ENCODE measurements at places on chromosomes 7 and 10.

GRCh38 chr7:20575736-20576135 is 39.7 kb upstream of the ABCB5 start:
- DNase-seq, result no peak

DNA sequence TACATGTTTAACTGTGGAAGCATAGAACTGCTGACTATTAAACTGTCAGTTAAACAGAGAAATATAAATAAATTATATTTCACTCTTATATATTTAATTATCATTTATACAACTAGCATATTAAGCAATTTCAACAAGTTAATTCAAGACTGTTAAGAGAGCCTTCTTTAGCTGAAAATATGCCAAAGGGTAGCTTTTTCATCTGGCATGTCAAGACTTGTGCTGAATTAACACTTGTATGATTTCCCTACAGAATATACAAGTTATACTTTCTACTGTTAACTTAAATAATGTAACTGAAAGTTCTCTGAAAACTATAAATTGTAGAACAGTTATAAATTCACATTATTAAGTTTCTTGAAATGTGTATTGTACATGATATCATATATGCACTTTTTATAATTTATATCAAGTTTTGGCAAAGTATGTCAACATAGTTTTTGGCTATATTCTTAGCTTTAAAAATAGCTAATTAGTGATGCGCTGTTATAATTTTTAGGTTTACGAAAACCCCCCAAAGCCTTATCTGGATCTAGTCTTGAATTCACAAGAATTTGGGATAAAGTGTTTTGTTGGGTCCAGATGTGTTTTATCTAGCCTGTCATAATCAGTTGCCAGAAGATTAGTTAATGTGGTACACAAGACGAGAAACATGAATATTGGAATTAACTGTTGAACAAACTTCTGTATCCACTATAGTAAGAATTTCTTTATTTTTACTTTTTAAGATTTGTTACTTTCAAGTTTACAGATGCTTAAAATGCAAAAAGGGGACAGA is 231.1 kb upstream of the FOXP2 start:
- no peak for DNase-seq

DNA sequence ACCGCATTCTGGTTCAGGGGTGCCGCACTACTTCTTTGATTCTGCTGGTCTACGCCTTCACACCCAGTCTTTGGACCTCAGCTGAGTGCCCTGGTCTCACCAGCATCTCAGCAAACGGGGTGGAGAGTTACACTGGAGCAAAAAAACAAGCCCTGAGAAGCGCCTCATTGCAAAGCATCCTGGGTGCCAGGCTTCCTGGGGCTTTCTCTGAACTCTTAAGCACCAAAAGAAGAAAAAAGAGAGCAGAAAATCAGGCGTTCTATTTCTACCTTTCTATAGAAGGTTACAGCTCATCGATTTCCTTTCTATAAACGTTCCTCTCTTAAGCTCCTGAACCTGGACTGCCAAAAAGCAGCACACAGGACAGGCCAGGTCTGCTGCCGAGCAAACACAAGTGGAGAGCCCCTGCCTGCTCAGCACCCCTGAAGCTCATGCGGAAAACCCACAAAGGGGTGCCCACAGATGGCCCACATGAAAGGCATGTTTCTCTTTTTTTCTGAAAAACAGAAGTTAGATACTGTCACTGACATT is 217.9 kb downstream of the SFMBT2 start:
- peak; percentile 67 for DNase-seq

DNA sequence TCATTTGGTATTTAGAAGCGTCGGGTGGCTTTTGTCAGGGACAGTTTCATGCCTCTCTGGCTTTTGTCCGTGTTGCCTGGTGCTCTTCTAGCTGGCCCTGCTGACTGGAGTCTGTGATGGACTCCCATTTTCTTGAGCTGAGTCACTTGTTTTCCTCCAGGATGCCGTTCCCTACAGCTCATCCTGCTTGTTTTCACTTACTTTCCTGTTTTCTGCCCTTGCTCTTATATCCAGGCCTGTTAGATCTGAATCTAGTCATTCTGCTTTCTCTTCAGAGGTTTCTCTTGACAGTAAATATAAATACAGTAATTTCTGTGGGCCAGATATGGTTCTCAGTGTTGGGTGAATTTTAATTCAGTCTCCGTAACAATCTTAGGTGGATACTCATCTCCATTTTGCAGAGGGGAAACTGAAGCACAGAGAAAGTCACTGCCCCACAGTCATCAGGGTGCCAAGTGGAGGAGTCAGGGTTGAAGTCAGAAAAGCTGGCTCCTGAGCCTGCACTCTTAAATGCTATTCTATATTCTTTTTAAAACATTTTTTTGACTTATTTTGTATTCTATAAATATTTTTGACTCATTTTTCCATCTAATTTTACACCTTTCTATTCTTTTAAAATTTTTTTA is 85.4 kb downstream of the CCNY start:
- DNase-seq, result no peak

DNA sequence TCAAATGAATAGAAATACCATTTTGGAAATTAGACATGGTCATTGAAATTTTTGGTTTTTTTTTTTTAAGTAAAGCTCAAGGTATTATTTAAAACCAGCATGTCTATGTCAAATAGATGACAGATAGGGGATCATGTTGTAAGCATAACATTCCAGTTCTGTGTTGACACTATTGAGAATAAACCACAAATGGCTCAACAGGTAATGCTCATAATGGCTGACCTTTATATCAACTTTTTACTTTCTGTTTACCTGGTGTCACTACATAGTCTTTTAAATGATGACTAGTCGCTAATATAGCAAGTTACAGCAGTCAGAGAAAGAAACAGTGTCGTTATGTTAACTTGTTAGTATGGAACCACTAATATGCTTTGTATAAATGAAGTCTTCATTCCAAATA is 616.0 kb downstream of the GATA3 start:
- DNase-seq, result no peak

DNA sequence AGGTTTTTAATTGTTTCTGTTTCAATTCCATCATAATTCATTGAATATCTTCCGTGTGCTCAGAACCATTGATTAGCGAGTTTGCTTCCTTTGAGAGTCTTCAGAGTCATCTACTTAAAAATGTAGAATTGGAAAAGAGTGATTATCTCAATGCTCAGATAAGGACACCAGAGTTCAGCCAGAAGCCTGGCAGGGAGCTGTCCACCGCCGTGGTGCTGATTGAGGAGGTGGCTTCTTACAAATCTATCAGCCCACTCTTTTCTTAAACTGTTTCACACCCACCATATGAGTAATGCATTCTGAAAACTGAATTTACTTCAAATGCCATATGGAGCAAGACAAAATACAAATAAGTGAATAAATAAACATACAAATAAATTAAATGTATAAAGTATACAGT is 79.3 kb downstream of the INSYN2A start:
- DNase-seq, result no peak

DNA sequence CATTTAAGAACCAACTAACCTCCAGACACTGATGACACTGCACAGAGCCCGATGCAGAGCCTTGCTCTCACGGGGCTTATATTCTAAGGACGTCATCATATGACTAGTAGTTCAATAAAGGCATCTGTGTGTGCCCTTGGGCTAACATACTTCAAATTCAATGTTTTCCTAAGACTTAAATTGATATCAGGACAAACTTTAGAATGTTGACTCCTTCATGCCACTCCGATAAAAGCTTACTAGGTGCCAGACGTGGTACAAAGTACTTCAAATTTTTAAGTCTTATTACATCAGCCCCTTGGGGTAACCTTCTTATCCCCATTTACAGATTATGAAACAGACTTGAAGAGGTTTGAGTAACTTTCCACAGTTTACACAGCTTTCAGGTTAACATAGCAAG is 191.1 kb upstream of the PLXNA4 start:
- DNase-seq, result no peak

DNA sequence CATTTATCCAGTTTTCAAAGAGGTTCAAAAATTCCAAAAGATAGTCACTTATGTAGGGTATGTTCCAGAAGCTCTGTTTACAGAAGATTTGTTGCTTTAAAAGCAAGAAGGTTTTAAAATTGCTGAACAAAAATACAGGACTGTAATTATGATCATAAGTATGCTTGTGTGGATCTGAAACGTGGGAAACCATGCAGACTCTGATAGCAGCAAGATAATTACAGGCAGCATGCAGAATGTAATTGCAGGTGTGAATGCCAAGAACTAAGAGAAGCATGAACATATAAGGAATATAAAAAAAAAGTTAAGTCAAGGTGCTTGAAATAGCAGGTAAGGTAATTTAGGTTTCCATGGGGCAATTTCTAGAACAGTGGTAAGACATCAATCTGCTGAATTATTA is 405.7 kb downstream of the ARL4A start:
- DNase-seq, result no peak

GRCh38 chr10:30048768-30049517 is 10.4 kb downstream of the JCAD start:
- no peak for DNase-seq

DNA sequence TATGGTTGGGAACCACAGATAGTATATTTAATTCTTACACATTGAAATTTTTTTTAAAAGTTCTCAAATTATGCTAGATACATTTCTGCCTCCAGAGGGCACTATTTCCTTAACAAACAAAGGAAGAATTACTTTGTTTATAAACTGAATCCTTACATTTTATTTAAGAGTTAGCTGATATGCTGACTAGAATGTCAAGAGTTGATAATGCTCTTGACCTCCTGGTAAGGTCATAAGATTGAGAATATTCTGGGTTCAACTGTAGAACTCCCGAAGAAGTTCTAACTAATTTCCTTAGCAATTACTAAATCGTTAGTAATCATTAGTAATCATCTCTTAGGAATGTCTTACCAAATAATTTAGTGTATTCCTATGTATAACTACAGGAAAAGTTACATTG is 95.3 kb upstream of the CYP26C1 start:
- DNase-seq, result no peak

DNA sequence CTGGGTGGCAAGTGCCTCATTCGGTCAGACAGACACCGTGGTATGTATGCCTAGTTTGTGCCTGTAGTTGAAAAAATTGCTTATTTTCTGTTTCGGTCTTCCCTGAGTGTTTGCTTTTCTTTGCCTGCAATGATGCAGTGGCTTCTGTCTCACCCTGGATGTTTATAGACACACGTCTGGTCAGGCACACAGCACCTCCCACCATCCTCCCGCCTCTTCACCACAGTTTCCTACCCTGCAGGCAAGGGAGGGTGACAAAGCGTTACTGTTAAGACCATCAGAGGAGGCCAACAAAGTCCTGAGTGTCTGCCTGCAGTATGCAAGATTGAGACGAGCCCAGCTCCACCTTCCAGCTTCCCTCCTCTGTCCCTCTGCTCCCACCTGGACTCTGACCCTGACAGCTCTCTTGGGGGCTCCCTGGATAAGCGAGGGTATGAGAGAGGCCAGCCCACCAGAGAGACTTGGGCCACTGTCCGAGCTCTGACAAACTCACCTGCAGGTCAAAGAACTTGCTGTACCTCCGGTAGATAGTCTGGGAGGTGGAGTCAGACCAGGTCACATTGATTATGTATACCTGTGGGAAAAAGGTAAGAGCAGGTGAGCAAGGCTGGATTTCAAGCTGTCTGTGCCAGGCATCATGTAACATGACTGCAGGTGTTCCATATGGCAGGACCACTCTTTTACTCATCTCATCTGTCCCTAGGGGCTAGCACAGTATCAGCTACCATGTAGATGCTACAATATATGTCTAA is 54.4 kb downstream of the SH3PXD2A start:
- no peak for DNase-seq

DNA sequence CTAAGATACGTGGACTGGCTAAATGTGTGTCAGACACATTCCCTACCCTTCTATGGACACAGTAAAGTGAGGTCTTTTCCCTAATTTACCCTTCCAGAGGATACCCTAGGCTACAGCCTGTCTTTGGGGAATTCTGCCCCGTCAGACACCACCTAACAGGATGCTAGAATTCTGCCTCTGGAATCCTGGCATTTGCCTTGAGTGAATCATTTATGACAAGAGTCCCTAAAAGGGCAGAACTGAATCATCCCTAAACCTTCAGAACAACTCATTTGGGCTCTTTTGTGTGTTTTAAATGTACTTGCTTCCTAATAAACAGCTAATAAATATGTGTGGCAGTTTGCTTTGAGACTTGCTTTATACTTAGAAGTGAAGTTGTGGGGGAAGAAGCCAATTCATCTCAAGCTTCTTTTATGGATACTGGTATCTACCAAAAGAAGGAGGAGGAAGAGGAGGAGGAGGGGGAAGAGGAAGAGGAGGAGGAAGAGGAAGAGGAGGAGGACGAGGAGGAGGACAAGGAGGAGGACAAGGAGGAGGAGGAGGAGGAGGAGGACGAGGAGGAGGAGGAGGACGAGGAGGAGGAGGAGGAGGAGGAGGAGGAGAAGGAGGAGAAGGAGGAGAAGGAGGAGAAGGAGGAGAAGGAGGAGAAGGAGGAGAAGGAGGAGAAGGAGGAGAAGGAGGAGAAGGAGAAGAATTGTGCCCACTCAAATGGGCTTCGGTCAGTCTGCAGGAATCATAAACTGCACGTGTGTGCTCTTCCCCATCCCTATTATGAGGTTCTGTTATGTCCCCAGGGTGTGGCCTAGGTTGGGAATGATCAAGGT is 27.1 kb downstream of the PARP12 start:
- no peak for DNase-seq

GRCh38 chr10:5293691-5294550 is 70.8 kb upstream of the UCN3 start:
- DNase-seq, result peak; percentile 79

DNA sequence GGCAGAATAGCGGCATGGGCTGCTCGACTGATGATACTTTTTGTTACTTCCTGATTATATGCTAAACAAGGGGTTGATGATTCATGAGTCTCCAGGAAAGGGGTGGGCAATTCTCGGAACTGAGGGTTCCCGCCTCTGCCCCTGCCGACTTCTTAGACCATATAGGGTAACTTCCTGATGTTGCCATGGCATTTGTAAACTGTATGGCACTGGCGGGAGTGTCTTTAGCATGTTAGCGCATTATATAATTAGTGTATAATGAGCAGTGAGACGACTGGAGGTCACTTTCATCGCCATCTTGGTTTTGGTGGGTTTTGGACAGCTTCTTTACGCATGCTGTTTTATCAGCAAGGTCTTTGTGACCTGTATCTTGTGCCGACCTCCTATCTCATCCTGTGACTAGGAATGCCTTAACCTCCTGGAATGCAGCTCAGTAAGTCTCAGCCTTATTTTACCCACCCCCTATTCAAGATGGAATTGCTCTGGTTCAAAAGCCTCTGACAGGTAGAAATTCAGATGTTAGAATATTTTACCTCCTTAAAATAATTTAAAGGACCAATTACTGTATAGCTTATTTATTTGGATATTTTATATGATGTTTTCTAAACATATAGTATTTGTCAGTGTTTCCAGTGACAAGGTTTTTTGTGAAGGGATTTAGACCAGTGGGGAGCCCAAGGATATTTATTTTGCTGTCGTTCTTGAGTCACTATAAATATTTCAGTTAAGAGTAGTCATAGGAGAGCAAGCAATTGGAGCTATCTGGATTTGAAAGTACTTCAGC is 90.1 kb upstream of the PIK3CG start:
- DNase-seq, result no peak

GRCh38 chr10:17222329-17222728 is 5.7 kb upstream of the VIM start:
- no peak for DNase-seq

GRCh38 chr10:36766940-36767339 is 358.5 kb upstream of the ANKRD30A start:
- no peak for DNase-seq
